ENCODE measurements at places on chromosomes 5 and 9. TPM values are rescaled to one million over a fixed set of nuclear protein-coding genes. Genes with fewer than 3 reads are reported as not detected.

The TMEM245 gene
- 53.7 TPM for total RNA-seq

The ZNF618 gene
- 12.2 TPM for total RNA-seq

The KIF12 gene
- total RNA-seq = 2.3 TPM

The SAXO1 gene
- total RNA-seq = not detected

The PSMB7 gene
- 312 TPM for total RNA-seq

The BHMT gene
- total RNA-seq = not detected

The PPP3R2 gene
- not detected for total RNA-seq

The FGF1 gene
- total RNA-seq = 0.29 TPM

The PDZD2 gene
- total RNA-seq = 0.19 TPM

The GCNT1 gene
- total RNA-seq = 2.5 TPM

The SLC34A3 gene
- total RNA-seq = not detected

The CCDC192 gene
- not detected for total RNA-seq

The OR2V1 gene
- not detected for total RNA-seq

The FAM78A gene
- 0.48 TPM for total RNA-seq

The MEGF10 gene
- not detected for total RNA-seq

The RHOBTB3 gene
- total RNA-seq = 8.4 TPM

The SPATA31C1 gene
- total RNA-seq = not detected

The CCDC152 gene
- not detected for total RNA-seq

The ANKRD18A gene
- 12.2 TPM for total RNA-seq

The COL23A1 gene
- not detected for total RNA-seq

The DNAJB5 gene
- total RNA-seq = 6.2 TPM

The RECK gene
- 6.8 TPM for total RNA-seq

The IFNA7 gene
- not detected for total RNA-seq

The CDKN2B gene
- not detected for total RNA-seq

The LPAR1 gene
- total RNA-seq = 21.3 TPM

The CD72 gene
- total RNA-seq = 0.19 TPM

The GRXCR2 gene
- total RNA-seq = not detected

The CATSPER3 gene
- 0.40 TPM for total RNA-seq

The SCGB3A2 gene
- not detected for total RNA-seq
